ENCODE measurements at places on chromosomes 2 and 18.

GRCh38 chr18:46916551-46917107, 678 bp downstream of the PIAS2 start:
- H3K4me1 ChIP-seq = peaks cover 49% of the 10 kb centered on the region
- DNase-seq = peak; percentile 33
- H3K4me3 ChIP-seq = peak overlapping the region; percentile 94

GRCh38 chr18:24543795-24544498, 83.5 kb downstream of the HRH4 start:
- H3K36me3 ChIP-seq = no peaks in the 10 kb centered on the region
- no peaks in the 10 kb centered on the region for H3K4me1 ChIP-seq
- H3K4me3 ChIP-seq = no peak overlapping the region
- no peak overlapping the region for H3K27ac ChIP-seq
- no peaks in the 10 kb centered on the region for H3K27me3 ChIP-seq
- no peak for DNase-seq

DNA sequence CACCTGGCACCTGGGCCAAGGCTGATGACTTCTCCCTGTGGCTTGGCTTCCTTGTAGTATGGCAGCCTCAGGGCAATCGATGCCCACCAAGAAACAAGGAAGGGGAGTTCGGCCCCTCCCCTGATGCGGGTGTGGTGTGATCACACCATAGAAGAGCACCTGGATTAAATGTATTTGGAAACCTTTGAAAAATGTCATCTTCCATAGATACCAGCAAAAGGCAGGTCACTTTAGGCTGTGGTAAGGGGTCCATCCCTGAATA, 198.2 kb downstream of the CYP26B1 start:
- no peaks in the 10 kb centered on the region for H3K4me1 ChIP-seq
- H3K4me3 ChIP-seq = no peak overlapping the region
- DNase-seq = no peak
- H3K36me3 ChIP-seq = no peaks in the 10 kb centered on the region
- no peak overlapping the region for H3K27ac ChIP-seq

DNA sequence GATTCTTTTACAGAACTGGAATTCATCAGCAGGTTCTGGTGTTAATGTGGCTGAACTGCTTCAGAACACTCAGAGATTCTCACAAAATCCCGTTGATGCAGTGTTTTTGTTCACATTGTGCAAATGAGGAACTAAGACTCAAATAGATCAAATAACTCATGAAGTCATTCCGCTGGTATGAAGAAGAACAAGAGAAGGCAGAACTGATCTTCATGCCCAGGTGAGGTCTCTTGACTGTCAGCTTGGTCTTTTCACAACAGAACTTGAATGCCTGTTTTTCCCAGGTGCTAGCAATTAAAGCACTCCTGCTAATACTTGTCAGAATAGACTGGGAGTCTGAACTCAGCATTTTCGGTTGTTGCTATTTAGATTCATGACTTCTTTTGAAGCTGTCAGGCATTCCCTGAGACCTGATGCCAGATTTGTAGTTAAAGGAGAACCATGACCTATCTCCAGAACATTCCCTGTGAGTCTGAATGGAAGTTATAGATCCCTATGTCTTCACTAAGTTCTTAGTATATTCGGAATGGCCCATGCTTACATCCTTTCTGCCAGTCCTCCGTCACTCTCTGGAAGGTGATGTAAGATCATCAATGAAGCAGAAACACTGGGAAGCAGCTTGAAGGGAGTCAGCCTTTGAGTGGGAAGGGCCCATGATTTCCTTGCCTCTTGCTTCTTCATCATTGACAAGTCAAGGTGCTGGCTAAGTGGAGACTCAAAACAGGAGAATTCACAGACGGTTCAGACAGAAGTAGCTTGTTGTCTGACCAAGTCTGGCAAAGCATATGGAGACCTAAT, 155.7 kb downstream of the MTCL1 start:
- no peak overlapping the region for H3K4me3 ChIP-seq
- no peaks in the 10 kb centered on the region for H3K36me3 ChIP-seq
- H3K27me3 ChIP-seq = no peaks in the 10 kb centered on the region
- DNase-seq = no peak

- no peak for DNase-seq
- H3K36me3 ChIP-seq = no peaks in the 10 kb centered on the region
- no peak overlapping the region for H3K4me3 ChIP-seq
- no peak overlapping the region for H3K27ac ChIP-seq
- no peaks in the 10 kb centered on the region for H3K27me3 ChIP-seq
- no peaks in the 10 kb centered on the region for H3K4me1 ChIP-seq
Observed at GRCh38 chr18:60389314-60389713, 16.7 kb upstream of the MC4R start.

GRCh38 chr2:145573608-145574007, 1053.7 kb upstream of the ZEB2 start:
- no peaks in the 10 kb centered on the region for H3K27me3 ChIP-seq
- no peak overlapping the region for H3K27ac ChIP-seq
- H3K36me3 ChIP-seq = no peaks in the 10 kb centered on the region

DNA sequence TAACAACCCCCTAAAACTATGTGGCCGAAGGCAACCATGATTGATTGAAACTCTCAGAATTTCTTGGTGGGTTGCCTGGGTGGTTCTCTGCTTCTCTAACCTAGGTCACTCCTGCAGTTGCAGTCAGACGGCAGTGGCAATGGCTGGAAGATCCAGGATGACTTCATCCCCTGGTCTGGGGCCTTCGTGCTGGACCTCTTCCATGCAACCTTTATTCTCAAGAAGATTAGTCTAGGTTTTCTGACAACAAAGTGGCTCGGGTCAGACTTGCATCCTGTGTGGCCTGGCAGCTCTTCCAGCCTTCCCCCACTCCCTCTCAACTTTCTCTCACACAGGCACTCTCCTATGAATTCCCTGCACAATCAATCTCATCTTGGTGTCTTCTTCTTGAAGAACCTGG, 76.4 kb downstream of the METTL4 start:
- H3K27ac ChIP-seq = no peak overlapping the region
- no peaks in the 10 kb centered on the region for H3K36me3 ChIP-seq
- peaks cover 6% of the 10 kb centered on the region for H3K27me3 ChIP-seq
- DNase-seq = no peak
- H3K4me3 ChIP-seq = no peak overlapping the region

- H3K27ac ChIP-seq = no peak overlapping the region
- DNase-seq = no peak
- H3K4me3 ChIP-seq = no peak overlapping the region
- no peaks in the 10 kb centered on the region for H3K36me3 ChIP-seq
- no peaks in the 10 kb centered on the region for H3K4me1 ChIP-seq
Observed at GRCh38 chr2:217269701-217270484, 410.0 kb upstream of the TNP1 start.

DNA sequence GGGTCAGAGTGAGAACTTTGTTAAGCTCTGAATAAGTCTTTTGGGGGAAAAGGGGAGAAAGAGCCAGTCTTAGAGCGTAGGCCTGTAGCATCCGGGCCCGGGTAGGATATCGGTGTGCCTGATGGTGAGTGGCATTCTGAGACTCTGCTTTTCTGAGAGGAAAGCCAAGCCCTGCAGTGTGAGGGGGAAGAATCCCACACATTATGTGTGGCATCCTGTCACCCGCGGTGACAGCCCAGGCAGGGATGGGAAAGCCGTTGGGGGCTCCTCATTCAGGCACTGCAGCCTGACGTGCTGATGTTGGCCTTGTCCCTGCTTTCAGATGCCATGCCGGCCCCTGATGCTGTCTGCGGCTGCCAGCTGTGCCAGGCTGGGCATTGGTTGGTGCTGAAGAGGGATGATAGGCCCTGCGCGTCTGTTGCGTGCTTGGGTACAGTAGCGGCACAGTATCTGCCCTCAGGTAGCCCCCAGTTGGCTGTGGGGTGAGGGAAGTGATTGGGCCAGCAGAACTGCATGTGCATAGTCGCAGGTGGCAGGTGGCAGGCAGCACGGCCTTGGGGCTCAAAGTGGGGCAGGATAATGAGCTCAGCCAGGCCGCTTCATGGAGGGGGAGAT, 37.6 kb downstream of the GLI2 start:
- no peak for DNase-seq
- H3K4me3 ChIP-seq = no peak overlapping the region
- no peak overlapping the region for H3K27ac ChIP-seq
- no peaks in the 10 kb centered on the region for H3K4me1 ChIP-seq
- H3K27me3 ChIP-seq = no peaks in the 10 kb centered on the region
- no peaks in the 10 kb centered on the region for H3K36me3 ChIP-seq

DNA sequence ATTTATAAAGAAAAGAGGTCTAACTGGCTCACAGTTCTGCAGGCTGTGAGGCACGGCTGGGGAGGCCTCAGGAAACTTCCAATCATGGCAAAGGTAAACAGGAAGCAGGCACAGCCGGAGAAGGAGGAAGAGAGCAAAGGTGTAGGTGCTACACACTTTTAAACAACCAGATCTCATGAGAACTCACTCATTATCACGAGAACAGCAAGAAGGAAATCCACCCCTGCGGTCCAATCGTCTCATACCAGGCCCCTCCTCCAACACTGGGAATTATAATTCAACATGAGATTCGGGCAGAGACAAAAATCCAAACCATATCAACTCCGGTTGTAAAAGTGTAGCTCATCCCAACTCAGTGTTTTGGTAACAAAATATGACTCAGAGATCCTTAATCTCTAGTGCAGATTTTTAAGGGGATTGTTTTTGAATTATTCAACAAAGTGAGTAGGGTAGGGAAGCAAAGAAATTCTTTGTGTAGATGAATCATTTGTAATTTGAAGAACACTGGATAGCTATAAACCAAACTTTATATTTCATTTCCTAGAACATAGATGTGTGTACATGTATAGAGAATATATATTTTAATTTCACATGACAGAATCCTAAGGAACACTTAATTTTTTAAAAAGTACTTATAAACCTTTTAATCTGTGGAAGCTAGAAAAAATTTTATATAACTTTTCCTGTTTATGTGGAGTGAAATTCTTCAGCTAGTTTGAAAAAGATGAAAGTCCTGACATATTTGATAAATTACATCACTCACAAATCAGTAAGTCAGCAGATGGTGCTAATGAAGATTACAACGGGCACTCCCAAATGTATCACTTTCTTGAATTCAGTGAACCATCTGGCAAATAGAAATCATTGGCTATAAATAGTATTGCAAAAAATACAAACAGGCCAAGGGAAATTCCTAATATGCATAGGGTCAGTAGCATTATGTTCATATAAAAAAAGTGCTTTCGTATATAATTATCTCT, 130.1 kb downstream of the OLA1 start:
- peaks cover 10% of the 10 kb centered on the region for H3K36me3 ChIP-seq
- peaks cover 8% of the 10 kb centered on the region for H3K4me1 ChIP-seq
- no peak overlapping the region for H3K27ac ChIP-seq
- H3K4me3 ChIP-seq = no peak overlapping the region
- no peaks in the 10 kb centered on the region for H3K27me3 ChIP-seq

- no peak overlapping the region for H3K4me3 ChIP-seq
- H3K27me3 ChIP-seq = no peaks in the 10 kb centered on the region
- DNase-seq = no peak
Observed at GRCh38 chr18:69943021-69943420, 4.7 kb downstream of the CD226 start.

- no peak overlapping the region for H3K27ac ChIP-seq
- no peaks in the 10 kb centered on the region for H3K4me1 ChIP-seq
- H3K36me3 ChIP-seq = no peaks in the 10 kb centered on the region
- H3K4me3 ChIP-seq = no peak overlapping the region
- DNase-seq = no peak
- H3K27me3 ChIP-seq = peaks cover 8% of the 10 kb centered on the region
Observed at GRCh38 chr2:133841900-133842299, 273.6 kb upstream of the NCKAP5 start.

GRCh38 chr2:152635635-152636298, 81.5 kb downstream of the PRPF40A start:
- H3K4me3 ChIP-seq = no peak overlapping the region
- peaks cover 2% of the 10 kb centered on the region for H3K27me3 ChIP-seq
- H3K4me1 ChIP-seq = peaks cover 6% of the 10 kb centered on the region
- no peak overlapping the region for H3K27ac ChIP-seq
- no peaks in the 10 kb centered on the region for H3K36me3 ChIP-seq

DNA sequence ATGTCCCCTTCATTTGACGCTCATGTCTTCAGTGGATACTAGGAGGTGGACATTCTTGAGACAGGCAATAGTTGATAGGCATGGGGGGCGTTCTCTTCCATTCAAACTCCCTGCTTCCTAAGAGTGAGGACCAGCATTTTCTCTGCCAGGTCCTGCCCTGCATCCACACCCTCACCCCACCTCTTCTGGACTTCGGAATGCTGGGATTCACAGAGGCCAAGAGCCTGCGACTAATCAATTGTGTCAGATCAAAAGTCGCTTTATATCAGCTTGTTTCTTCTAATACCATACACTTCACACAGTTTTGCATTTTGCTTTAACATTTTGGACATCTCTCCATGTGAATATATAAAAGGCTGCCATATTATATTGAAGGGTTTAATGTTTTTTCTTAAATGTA, 210.7 kb downstream of the CCDC102B start:
- H3K36me3 ChIP-seq = no peaks in the 10 kb centered on the region
- DNase-seq = no peak
- no peaks in the 10 kb centered on the region for H3K27me3 ChIP-seq
- no peak overlapping the region for H3K27ac ChIP-seq
- no peaks in the 10 kb centered on the region for H3K4me1 ChIP-seq

DNA sequence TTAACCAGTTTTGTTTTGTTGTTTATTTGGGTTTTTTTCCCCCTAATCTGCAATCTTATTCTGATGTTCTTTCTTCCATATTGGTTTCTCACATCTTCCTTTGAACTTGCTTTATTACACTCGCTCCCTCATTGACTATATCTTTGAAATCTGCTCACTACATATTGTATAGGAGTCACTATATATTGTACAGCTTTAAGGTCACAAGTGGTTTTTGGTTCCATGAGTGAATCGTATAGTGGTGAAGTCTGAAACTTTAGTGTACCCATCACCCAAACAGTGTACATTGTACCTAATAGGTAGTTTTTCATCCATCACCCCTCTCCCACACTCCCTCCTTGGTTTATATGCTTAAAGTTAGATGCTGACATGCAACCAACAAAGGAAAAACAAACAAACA, 11.3 kb upstream of the BZW1 start:
- H3K27ac ChIP-seq = no peak overlapping the region
- peaks cover 3% of the 10 kb centered on the region for H3K27me3 ChIP-seq
- H3K4me1 ChIP-seq = peaks cover 6% of the 10 kb centered on the region
- H3K36me3 ChIP-seq = peaks cover 5% of the 10 kb centered on the region

- no peaks in the 10 kb centered on the region for H3K4me1 ChIP-seq
- no peak overlapping the region for H3K27ac ChIP-seq
- H3K4me3 ChIP-seq = no peak overlapping the region
- no peaks in the 10 kb centered on the region for H3K36me3 ChIP-seq
Observed at GRCh38 chr2:176251928-176252327, 17.3 kb upstream of the MTX2 start.

- H3K27me3 ChIP-seq = no peaks in the 10 kb centered on the region
- no peak overlapping the region for H3K27ac ChIP-seq
- no peak for DNase-seq
- no peaks in the 10 kb centered on the region for H3K36me3 ChIP-seq
- H3K4me3 ChIP-seq = no peak overlapping the region
Observed at GRCh38 chr2:215171151-215171550, 32.7 kb upstream of the ABCA12 start.

DNA sequence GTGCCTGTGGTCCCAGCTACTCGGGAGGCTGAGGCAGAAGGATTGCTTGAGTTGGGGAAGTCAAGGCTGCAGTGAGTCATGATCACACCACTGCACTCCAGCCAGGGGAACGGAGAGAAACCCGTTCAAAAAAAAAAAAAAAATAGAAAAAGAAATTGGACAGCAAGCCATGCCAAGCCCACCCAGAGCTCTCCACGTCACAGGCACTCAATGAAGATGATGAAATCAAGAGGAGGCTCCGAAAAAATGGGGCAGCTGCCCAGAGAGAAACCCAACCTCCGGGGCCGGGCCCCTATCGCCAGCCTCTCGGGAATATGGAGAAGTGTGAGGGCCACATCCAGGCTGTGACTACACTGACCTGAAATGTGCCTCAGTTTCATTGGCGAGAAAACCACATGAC, 40.0 kb downstream of the BIN1 start:
- H3K4me3 ChIP-seq = no peak overlapping the region
- H3K27me3 ChIP-seq = no peaks in the 10 kb centered on the region
- H3K27ac ChIP-seq = no peak overlapping the region

All from activated T-helper 1 cell treated with anti-CD3 and anti-CD28 coated beads, Interleukin-12 subunit alpha, Interleukin-12 subunit beta, Interleukin-2, Interleukin-4 antibody, amounts not matched to agents 30 ng/mL and 10 ng/mL and 1 ng/mL, durations not matched to agents 14 hours and 24 hours and 36 hours (primary cell).